T-helper 9 cell (primary cell): ENCODE measurements at places on chromosomes 7 and 10.

GRCh38 chr7:36904802-36905201 is 180.5 kb upstream of the AOAH start:
- DNase-seq, result no peak

GRCh38 chr7:99379043-99379577 is 4.6 kb downstream of the ARPC1B start:
- peak; percentile 55 for DNase-seq

GRCh38 chr10:119178372-119179119 is at the start of gene PRDX3:
Gene PRDX3, minus strand, starts transcription at chr10:119178812. Its CDS starts 22 bp downstream, at chr10:119178790.
- peak; percentile 89 for DNase-seq

DNA sequence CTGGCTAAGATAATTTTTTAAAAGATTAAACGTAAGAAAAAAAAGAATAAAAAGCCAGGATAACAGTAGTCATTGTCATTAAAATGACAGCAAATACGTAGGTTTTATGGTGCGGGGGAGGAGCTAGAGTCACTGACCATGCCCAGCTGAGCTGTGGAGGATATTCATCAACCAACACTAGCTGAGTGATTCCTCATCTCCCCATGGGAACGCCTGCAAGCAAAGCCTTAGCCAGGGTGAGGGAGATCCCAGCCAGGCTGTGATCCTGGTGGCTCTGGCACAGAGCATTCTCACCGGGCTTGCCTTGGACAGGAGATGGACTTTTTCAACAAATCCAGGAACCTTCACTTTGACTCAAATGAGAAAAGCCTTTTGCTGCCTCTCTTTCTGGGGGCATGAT is 94.2 kb downstream of the HIP1 start:
- no peak for DNase-seq
